HTR-8/SVneo (cell line): ENCODE measurements at places on chromosomes 4 and X.

- no peak for DNase-seq
These were observed 54.2 kb downstream of the AWAT2 start for GRCh38 chrX:69995362-69996112.

DNA sequence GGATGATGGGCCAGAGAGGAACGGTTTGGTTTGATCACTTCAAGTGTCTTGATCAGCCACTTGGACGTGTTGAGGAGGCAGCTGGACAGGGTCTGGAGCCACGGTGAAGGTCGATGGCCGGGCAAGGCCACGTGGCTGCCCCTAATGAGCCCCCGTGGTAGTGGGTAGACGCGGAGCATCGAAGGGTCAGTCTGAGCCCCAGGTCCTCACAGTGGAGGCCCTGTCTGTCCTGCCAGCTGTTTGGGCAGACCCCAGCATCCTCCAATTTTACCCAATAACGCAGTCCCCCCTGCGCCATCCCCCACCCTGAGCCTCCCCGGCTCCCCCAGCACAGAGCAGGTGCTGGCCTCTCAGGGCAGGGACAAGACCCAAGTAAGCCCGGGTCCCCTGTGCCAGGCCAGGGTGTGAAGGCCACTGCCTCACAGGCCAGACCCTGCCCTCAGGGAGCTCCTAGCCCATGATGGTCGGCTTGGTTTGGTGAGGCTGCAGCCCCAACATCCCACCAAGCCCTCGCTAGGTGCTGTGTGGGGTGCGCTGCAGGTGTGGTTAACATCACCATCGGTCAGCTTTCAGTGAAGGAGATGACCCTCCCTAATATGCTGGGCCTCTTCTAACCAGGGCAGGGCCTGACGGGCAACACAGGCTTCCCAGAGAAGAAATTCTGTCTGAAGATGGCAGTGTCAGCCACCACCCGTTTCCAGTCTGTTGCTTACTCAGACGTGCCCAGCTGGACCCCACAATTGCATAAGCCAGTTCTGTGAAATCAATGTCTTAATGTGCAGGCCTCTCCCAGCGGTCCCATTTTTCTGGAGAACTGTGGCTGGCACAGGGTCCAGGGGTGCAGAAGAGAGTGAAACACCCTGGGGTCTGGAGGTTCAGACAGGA lies 40.5 kb upstream of the NKX1-1 start:
- DNase-seq, result no peak

DNA sequence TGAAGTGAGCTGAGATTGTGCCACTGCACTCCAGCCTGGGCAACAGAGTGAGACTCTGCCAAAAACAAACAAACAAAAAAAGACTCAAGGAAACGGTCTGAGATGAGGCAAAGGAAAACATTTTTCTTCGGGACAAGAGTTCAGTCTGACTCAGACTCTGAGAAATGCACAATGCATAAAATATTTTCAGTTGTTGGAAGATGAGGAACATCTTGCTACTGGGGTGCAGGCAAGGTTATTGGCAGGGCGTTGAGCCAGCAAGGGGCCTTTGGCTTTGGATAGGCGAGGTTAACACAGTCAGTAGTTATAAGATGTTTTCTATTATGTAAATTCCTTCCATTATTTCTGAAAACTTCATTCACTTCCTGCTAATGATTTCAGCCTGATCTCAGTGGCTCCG lies 96.1 kb upstream of the VCX start:
- DNase-seq, result no peak

- no peak for DNase-seq
These were observed 18.6 kb downstream of the SEC24D start for GRCh38 chr4:118817178-118817930.

GRCh38 chr4:77845929-77846328 lies 16.7 kb upstream of the MRPL1 start:
- DNase-seq, result no peak

GRCh38 chrX:104112326-104112951 lies at the start of gene ZCCHC18:
Gene ZCCHC18 (plus strand): TSS chrX:104112523. CDS start chrX:104114112, 1,589 bp downstream.
- DNase-seq, result peak; percentile 18

DNA sequence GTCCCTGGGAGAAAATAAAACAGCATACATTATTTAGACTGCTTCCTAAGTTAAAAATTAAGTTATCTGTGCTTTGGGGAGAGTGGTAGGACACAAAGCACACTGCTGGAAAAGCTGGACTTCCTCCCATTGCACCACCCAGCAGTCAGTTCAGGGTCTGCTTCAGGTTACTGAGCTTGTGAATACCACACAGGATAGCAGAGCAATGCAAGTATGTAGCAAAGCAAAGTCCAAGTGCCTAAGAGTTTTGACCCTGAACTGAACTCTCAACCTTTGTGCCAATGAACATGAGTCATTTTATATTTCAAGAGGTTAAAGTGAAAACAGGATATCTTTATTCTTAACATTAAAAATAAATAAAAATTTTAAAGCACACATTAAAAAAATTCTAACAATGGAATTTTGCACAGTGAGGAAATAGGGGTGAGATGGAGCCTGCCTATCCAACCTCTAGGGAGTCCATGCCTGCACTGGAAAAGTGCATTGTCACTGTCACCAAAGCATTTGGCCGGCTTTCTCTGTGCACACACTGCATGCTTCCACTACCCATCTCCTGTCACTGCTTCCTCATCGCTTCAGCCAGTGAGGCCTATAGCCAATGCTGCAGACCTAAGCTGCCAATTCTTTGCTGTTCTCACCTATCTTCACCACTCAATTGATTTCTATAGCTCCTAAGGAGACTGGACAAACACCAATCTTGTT lies 50.9 kb downstream of the ABCG2 start:
- no peak for DNase-seq

DNA sequence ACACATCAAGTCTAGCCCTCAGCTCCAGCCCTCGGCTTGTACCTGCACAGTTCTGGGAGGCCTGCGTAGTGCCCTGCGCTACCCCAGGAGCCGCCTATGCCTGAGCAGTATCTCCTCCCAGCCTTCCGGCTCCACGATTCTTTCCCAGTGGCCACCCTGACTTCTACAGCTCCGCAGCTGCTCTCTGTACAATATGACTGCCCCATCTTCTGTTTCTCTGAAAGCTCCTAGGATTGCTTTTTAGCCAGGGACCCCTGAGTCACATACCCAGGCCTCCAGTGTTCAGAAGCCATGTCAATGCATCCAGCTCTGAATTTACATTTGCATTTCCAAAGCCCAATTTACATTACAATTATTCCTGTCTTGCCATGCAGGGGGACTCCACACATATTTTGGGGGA lies 135.5 kb downstream of the PJA1 start:
- DNase-seq, result no peak

DNA sequence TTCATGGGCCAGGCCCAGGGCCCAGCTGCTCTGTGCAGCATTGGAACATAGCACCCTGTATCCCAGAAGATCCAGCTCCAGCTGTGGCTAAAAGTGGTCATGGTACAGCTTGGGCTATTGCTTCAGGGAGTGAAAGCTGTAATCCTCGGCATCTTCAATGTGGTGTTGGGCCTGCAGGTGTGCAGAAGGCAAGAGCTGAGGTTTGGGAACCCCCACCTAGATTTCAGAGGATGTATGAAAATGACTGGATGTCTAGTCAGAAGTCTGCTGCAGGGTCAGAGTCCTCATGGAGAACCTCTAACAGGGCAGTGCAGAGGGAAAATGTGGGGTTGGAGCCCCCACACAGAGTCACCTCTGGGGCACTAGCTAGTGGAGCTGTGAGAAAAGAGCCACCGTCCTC lies 341.7 kb downstream of the PPP3CA start:
- no peak for DNase-seq

- no peak for DNase-seq
These were observed 387.5 kb upstream of the GRID2 start for GRCh38 chr4:91916219-91916618.

DNA sequence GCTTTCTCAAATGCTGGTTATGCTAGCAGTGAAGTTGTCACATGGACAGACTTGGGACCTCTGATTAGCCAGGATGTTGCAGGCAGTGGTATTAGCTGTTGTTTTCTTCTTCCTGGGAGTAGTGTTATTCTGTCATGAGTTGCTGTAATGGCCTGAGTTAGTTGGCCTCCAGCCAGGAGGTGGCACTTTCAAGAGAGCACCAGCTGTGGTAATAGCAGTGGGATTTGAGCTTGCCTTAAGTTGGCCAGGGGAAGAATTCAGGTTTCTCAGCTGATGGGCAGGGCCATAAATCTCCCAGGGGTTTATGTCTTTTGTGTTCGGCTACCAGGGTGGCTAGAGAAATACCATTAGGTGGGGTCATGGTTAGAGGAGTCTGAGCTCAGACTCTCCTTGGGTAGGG lies 132.6 kb downstream of the GLUD2 start:
- DNase-seq, result no peak
